ENCODE measurements at places on chromosomes 7 and 10.

DNA sequence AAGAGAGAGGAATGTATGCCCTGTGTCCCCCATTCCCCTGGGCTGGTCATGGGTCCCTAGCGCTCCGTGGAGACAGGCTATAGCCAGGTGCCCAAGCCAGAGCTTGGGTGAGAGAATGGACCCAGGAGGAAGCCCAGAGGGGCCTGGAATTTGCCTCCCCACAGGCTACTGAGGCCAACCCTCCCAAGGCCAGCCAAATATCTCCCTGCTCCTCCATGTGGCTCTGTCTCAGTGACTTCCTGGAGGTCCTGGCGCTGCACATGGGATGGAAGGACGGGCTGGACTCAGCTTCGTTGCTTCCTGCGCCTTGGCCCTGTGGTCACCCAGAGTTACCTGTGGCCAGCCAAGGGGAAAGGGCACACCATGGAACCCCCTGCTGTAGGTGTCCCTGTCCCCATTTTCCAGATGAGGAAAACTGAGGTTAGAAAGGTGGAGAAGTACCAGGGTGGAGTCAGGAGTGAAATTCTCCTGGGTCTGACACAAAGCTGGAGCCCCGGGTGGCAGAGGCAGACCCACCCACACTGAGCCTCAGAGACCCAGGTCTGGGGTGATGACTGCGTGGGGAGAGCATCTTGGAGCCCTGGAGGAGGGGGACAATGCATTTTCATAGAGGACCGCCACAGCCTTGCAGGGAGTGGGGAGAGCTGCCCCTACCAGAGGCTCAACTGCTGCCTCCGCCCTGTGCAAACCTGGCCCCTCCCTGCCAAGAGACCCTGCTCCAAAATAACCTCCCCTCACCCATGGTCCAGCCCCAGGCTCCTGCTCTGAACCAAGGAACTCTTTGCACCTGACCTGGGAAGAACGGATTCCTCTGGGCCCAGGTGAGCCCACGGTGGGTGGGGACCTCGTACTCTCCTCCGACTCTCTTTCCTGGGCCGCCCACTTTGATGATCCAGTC, 42.6 kb downstream of the TMEM270 start:
- DNase-seq, result no peak

- DNase-seq, result no peak
Observed at GRCh38 chr10:118358327-118358726, 16.2 kb upstream of the FAM204A start.

DNA sequence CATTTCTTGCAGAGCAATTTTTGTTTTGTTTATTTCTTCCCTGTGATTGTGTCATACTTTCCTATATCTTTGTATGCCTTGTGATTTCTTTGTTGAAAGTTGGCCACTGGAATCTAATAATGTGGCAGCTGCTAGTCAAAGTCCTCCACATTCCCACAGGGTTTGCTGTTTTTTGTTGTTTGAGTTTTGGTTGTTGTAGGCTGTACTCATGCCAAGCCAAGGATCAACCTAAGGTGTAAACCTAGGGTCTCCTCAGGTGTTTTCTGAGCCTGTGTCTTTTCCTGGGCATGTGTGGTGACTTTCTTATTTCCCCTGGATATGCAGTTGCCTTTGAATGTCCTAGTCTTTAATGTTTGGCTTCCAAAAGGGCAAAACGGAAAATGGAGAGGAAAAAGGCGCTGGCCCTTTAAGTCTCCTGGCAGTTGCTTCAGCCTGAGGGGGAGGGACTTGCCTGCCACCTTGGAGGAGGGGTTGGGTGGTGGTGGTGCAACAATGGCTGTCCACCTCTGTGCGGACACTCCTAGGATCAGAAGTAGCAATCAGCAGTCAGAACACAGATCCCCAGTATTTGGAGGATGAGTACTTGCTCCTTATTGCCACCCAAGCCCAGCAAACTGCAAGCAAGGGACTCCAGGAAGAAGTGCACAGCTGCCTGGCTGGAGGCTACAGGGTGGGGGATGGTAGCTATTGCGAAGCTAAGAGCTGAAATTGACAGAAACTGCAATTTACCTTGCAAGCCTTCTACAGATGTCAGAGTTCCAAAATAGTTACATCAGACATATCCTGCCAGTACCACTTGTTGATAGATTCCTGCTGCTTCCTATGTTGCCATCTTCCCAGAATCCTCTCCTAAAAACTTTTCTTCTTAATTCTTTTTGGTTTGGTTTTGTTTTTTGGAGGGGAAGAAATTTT, 5.6 kb upstream of the ZNF518A start:
- DNase-seq, result no peak

DNA sequence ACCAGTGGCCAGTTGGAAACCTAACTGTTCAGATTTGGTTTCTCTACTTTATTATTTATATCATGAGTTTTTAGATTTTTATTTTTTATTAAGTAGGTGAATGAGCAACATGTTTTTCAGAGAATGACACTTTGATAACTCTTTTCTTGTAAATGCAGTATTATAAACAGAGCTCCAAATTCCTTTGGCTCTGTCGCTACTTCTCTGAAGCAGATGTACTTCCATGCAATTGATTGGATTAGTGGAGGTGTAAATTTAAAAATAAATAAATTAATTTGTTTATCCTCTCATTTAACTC, 34.3 kb upstream of the ICA1 start:
- DNase-seq, result no peak

DNA sequence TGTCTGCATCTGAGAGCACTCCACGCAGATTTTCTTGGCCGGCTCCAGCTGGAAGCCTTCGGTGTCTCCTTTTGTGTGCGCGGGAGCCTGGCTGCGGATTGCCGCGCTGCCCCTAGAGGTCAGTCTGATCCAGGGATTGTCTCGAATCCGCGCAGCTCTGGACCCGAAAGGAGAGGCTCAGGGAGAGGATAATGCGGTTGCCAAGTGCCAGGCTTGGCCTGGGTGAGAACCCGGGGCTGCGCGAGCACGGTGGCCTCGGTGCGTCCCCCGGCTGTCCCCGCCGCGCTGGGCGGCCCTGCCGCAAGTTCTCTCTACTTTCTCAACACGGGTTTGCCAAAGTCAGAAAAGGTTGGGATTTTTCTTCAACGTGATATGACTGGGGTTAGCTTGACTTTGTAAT, 140.9 kb downstream of the ADCYAP1R1 start:
- DNase-seq, result no peak

- no peak for DNase-seq
Observed at GRCh38 chr10:43218206-43218950, 48.5 kb downstream of the RASGEF1A start.

DNA sequence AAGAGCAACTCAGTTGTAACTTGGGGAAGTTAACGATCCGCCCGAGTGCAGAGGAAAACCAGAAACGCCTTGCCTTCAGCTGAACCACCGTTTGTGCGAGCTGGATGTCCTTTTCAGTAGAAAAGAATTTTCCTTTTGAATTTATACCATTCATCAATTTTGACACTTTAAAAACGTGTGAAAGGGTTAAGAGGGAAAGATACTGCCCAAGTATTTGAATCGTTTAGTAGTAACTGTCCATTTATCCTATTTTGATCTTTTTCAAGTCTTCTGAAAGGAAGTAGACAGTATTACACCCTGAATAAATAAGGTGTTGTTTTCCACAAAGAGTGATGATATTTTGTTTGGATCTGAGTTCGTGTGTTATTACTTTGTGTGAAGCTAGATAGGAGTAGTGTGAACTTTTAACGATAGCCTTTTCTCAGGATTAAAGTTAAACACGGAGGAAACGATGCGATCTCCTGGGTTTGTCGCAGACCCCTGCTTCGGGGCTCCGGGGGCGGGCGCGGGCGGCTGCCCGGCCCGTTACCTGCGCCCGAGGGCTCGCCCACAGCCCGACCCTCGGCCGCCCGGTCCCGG, 830 bp upstream of the BMI1 start:
- no peak for DNase-seq

DNA sequence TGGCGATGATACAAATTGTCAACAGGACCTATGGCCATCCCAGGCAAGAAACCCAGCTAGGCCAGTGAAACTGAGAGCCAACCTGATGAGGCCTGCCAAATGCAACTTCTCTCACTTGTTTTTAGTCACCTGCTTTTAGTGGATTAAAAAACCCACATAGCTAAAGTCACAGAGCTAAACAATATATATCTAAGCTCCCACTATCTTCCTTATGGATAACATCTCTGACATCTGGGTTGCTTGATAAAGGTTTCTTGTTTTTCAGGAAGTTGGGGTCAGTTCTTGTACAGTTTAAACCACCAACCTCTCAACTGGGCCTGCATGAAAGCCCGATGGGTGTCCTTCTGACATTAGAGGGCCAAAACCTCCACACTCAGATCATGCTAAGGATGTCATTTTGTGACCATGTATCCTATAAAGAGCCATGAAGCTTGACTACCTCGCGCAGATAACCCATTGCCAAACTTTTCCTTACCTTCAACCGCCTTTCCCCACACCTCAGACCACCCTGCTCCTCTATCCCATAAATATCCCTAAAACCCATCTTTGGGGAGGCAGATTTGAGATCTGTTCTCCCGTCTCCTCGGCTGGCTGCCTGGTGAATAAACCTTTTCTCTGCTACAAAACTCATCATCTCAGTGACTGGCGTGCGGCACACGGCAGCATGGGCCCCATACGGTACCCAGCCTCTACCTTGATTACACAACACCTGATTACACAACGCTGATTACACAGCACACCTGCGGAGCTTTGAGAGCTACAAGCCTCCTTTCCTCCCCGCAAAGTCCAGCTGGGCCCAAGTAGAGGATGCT, 797 bp upstream of the STMP1 start:
- DNase-seq, result no peak

DNA sequence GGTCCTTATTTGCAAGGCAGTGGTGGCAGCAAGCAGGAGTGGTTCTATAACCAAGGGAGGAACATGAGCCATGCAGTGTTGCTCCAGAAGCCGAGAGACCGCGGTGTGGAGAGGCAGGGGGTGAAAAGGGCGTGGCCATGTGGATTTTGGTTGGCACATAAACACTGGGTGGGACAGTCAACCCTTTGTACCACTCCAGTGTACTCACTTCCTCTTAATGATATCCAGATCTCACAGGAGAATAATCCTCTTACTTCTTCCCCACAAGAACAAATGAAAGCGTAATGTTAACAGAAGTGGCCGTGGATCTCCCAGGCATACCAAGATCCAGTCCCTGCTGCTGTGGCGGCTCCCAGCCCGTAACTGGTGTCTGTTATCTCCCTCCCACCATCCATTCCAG, 42.4 kb downstream of the XRCC2 start:
- no peak for DNase-seq

DNA sequence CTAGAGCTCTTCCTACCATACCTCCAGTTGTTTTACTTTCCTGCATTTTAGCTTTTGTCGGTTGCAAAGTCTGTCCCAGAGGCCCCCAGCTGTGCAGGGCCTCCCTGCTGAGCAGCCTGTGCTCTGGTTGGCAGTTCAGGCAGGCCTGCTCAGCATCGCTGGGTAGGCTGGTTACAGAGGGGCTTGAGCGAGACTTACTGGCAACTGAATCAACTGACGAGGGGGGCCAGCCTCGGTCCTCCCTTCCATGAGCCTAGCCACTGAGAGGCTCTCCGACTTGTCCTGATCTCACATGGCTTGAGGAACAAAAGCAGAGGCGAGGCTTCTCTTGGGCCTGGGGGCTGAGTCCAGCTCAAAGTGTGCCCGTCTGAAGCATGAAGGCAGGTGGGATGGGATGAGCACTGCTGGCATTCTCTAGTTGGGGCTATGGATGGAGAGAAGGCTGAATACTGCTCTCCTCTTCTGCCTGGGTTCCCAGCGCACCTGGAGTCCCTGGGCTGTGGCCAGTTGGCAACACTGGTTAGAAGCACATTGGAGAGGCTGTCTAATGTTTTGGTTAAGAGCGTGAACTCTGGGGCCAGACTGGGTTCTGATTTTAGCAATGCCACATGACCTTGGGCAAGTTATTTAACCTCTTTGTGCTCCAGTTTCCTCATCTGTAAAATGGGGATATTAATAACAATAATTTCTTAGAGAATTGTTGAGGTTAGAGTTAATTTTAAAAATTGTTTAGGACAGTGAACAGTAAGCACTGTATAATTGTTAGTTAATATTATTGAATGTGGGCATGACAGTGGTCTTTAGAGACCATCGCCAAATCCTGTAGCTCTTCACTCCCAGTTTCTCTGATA, 6.9 kb upstream of the SFRP5 start:
- no peak for DNase-seq

DNA sequence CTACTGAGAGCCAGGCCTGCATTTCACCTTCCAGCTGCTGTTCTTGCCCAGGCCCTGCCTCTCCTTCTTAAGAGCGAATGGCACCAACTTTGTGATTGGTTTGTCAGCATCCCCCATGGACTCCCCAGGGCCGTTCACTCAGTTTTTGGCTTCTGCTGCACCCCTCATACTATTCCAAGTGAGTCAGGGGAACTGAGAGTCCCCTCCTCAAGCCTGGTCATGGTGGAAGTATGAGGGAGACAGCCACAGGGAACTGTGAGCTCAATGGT, 62.4 kb upstream of the ANTXRL start:
- no peak for DNase-seq

DNA sequence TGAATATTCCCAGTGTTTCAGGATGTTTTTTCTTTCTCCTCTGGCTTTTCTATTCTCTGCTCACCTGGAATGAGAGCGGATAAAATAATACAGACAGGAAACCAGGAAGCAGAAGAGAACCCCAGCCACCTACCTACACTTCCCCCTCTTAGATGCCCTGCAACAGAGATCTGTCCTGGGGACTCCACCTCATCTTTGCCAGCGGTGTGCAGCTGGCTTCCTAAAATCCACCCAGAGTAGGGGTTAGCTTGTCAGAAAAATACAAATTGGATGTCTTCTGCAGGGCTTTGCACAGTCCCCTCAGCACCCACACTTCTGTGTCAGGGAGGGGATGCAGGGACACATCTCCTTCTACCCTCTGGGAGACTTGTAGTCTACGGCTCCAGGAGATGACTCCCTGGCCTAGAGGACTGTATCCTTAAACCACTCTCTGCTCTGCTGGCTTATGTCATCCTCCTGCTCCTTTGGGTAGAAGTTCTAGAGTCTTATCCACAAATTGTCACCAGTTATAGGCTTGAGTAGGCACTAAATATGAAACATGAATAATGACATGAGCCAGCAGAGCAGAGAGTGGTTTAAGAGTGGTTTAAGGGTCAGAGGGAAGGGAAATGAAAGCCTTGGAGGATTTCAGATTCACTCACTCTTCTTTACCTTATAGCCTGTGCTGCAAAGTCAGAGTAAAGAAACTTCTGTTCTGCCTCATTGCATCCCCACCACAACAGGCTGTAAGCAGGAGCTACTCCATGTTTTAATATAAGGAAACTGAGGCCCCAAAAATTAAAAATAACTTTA, 749.4 kb downstream of the AUTS2 start:
- no peak for DNase-seq

- no peak for DNase-seq
Observed at GRCh38 chr10:94103192-94103591, 109.5 kb downstream of the PLCE1 start.

- no peak for DNase-seq
Observed at GRCh38 chr7:105153531-105153930, 139.5 kb downstream of the KMT2E start.
